ENCODE measurements at places on chromosomes 5 and 9.

DNA sequence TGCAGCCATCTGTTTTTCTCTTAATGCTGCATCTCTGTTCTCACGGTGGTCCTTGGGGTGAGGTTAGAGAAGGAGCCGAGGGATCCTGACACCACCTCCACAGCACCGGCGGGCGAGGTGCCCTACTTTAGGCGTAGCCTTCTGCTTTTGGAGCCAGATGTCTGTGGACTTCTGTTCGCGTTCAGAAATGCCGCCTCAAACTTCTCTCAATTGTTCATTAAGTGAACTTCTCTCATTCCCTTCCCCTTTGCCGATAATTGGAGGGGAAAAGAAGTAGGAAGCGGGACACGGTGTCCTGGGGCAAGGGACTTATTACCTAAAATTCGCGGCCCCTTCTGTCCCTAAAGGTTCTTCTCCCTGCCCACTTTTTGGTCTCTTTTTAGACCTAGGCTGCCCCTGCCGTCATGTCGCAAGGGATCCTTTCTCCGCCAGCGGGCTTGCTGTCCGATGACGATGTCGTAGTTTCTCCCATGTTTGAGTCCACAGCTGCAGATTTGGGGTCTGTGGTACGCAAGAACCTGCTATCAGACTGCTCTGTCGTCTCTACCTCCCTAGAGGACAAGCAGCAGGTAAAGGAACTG lies 455 bp downstream of the KIF20A start:
- peak; percentile 8 for DNase-seq

DNA sequence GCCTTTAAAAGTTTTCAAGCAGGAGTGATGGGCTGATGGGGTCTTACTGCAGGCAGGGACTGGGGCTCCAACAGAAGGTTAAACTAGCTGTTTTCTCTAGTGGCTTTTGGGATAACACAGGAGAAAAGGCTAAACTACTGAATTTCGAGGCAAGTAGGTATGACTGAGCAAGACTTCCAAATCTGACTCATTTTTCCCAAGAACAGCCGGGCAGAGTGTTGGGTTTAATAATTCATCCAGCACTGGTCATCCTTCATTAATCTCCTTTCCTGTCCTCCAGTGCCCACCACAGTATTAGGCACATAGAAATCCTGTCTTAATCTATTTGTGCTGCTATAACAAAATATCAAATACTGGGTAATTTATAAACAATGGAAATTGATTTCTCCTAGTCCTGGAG lies 20.5 kb downstream of the MSX2 start:
- no peak for DNase-seq

DNA sequence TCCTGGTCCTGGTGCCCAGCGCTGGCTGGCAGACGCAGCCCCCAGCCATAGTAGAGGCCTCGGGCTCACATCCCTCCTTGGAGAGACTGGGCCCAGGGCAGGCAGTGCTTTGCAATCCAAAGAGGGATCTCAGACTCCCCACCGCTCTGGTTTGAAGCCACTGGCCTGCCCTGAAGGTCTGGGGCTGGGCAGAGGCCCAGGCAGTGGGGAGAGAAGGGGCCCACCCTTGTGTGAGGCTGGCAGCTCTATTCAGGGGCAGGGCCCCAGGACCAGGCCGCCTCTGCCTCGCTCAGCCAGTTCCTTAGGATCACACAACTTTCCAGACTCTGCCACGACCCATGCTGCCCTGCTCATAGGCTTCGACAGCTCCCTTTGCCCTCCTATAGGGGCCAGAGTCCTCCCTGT lies 10.7 kb upstream of the SEC16A start:
- DNase-seq = no peak

GRCh38 chr9:99262949-99263418 lies 40.9 kb downstream of the SEC61B start:
- no peak for DNase-seq

GRCh38 chr9:127130661-127131538 lies 8.5 kb upstream of the ANGPTL2 start:
- DNase-seq = peak; percentile 40

GRCh38 chr5:135230251-135230925 lies 168.6 kb downstream of the MACROH2A1 start:
- DNase-seq = peak; percentile 29

DNA sequence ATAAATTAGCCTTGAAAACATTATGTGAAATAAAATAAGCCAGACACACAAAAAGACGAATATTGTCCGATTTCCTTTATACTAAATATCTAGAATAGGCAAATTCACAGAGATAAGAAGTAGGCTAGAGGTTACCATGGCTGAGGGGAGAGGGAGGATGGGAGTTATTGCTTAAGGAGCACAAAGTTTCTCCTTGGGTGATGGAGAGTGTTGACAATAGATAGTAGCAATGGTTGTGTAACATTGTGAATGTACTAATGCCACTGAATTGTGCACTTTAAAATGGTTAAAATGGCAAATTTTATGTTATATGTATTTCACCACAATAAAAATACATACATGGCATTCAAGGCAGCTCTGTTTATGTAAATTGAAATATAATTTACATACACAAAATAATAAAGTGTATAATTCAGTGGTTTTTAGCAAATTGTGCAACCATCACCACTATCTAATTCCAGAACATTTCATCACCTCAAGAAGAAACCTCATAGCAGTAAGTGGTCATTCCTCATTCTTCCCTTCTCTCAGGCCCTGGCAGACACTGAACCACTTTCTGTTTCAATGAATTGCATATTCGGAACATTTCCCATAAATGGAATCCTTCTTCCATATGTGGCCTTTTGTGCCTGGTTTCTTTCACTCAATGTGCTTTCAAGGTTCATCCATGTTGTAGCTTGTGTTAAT lies 59.2 kb downstream of the NDST1 start:
- DNase-seq = no peak

GRCh38 chr5:18961234-18961633 lies 1026.8 kb downstream of the CDH18 start:
- no peak for DNase-seq

GRCh38 chr9:7533376-7534090 lies 266.0 kb downstream of the DMAC1 start:
- no peak for DNase-seq

DNA sequence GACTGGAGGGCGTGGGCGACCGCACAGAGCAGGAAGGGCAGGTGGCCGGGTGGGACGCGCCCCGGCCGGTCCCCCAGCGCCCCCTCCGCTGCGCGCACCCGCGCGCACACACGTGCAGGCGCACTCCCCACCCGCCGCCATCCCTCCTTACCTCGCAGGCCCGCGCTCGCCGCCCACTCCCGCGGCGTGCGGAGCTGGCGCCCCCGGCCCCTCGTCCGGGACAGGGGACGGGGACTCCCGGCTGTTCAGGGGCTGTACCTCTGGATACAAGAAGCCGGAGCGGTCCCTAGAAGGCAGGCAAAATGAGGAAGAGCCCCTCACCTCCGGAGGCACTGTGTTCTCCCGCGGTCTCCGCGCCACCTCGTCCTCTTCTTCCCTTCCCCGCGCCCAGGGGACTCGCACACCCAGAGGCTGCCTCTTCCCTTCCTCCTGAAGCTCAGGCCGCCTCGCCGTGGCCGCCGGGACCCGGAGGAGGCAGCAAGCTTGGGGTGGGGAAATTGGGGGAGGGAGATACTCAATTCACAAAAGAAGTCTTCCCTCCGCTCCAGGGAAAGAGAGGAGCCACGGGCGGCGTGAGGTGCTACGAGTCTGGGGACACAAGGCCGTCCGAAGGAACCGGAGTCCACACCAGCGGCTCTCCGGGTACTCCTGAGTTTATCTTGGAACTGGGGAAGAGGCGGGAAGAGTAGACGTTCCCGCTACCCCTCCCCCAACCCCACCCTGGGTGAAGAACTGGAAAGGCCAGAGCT lies 1.4 kb upstream of the GABRB2 start:
- DNase-seq = no peak

GRCh38 chr9:35664531-35665470 lies at the start of gene ARHGEF39:
Gene ARHGEF39 (minus strand): TSS chr9:35665195. CDS start chr9:35665169, 26 bp downstream.
- peak; percentile 81 for DNase-seq

- DNase-seq = no peak
Measured at GRCh38 chr5:124936626-124936933, 190.1 kb upstream of the ZNF608 start.

DNA sequence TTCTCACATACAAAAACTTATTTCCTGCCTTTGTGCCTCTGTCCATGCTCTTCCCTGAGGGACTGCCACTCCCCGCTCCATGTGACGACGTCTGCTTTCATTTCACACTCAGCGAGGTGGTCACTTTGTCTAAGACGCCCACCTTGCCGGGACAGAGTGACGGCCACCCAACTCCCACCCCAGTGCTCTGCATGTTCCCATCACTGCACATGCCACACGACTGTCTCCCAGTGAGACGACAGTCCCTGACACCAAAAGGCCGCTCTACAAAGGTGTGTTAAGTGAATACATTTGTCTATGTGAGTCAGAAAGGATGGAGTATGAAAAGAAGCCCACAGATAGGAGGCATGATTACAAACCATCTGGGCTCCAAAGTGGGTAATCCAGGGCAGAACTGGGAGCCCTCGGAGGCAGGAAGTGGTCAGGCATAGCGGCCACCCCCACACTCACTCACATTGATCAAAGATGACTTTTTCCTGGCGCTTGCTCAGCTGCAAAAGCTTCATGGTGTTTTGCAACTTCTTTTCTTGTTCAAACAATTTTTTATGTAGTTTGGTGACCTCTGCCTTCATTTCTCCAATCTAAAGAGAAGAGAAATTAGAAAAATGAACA lies 185.8 kb downstream of the CDK5RAP2 start:
- DNase-seq = peak; percentile 27

- DNase-seq = peak; percentile 20
Measured at GRCh38 chr5:80654054-80654390, 430 bp upstream of the MSH3 start.

DNA sequence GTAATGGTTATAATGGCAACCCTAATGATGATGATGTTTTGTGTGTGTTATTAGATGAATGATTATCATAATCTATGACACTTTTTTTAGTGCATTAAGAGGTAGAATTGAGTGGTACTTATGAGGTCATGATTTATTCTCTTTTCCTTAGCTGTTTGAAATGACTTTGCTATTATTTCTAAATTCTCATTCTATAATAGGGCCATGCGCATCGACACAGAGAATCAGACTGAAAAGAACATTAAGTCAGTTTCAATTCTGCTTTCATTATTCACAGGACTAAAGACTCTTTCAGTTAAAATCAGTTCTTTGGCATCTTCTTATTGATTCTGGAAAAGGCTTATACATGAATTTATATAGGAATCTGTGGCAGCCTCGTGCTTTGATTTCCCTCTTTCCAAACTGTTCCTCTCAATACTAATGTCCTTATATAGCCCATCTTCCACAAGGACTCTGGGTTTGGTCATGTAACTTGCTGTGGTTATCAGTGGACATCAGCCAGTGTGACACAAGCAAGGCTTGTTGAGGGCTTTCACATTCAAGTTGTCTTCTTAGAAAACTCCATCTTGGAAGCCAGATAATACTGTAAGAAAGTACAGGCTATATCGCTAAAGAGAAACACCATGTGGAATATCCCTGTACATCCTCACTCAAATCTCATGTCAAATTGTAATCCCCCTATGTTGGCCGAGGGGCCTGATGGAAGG lies 140.3 kb upstream of the CHD1 start:
- no peak for DNase-seq

DNA sequence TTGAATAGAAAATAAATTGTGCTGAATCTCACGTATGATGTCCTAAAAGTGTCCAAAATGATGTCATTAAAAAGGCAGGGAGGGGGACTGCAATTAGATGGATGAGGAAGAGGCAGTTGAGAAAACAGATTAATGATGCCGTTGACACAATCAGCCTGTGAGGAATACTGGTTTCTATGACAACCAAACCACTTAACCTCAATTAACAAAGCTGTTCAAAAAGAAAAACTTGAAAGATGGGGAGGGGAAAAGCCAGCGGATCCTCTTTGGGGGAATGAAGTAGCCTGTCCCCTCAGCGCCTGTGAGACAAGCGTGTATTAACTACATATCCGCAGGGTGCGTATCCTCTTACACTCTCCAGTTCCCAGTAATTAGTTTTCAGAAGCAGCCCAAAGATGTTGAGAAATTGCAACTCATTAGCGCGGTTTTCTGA lies 160.7 kb downstream of the TTC39B start:
- no peak for DNase-seq

DNA sequence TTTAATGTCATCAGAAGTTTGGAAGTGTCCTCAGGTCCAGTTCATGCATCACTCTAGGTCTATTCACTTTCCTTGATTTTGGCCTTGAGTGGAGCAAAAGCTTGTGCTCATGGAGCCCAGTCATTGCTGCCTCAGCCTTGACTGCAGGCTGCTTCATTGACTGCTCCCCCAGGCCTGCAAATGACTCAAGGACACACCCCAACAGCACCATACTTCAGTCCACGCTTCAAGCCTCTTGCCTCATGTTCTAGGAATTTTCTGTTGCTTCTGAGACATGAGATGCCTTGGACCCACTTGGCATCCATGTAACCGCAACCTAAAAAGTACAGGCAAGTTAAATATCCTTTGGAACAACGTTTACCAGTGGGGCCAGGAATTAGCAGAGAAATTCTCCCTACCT lies 193.7 kb downstream of the PIK3R1 start:
- DNase-seq = no peak

DNA sequence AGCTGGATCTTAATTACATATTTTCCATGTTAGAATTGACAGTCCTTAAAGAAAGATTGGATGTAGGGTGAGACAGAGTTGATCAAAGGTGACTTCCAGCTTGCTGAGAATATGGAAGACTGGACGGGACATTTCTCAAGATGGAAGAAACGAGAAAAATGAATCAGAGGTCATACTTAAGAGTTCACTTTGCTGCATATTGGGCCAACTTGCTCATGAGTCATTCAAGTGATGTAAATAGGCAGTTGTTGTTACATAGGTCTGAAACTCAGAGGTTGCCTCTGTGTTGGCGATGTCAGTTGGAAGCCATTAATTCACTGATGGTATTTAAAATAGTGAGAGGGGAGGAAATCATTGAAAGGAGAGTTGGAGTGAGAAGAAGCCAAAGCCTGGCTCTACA lies 132.8 kb downstream of the CD180 start:
- DNase-seq = no peak

DNA sequence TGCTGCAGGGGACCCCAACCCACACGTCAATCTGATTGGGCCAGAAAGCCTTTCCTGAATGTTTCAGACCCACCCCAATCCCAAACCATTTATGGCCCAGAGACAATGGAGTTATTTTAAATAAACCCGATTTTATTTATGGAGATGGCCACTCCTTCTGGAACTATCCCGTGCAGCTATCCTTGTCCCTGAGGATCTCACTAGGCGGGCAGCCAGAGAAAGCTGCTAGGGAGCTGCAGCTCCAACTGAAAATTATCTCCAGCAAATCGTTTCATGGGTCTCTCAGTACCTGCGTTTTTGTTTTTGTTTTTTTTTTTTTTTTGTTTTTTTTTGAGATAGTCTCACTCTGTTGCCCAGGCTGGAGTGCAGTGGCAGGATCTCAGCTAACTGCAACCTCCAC lies 23.0 kb downstream of the C1QTNF2 start:
- DNase-seq = no peak

DNA sequence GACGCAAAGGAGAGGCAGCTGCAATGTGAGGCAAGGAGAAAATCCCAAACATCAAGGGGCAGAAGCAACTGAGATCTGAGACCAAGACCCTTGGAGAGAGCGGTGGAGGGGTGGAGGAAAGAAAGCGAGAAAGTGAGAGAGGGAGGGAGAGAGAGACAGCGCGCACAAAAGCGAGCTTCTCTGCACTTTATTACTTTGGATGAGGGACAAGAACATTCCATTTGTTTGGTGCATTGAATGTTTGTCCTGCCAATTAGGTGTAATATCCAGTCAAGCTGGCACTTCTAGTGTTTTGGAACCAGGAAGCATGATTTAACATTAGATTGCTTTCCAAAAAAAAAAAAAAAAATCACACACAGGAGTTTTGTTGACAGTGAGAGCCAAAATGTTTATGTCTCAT lies 1.4 kb downstream of the CAST start:
- DNase-seq = no peak

- DNase-seq = no peak
Measured at GRCh38 chr5:173859408-173860159, 28.6 kb upstream of the CPEB4 start.

GRCh38 chr9:136791516-136792276 lies 552 bp downstream of the TMEM141 start:
- DNase-seq = peak; percentile 47
